Mesothelial cell of epicardium (in vitro differentiated cells): ENCODE measurements at places on chromosomes 3 and 15.
A peak's percentile ranks its signal among the peaks of the same experiment; 100 is the strongest.

- H3K27me3 ChIP-seq, result no peaks in the 10 kb centered on the region
- no peaks in the 10 kb centered on the region for H3K36me3 ChIP-seq
- DNase-seq, result no peak
- H3K4me1 ChIP-seq, result peaks cover 22% of the 10 kb centered on the region
- H3K27ac ChIP-seq, result no peak overlapping the region
- H3K4me3 ChIP-seq, result no peak overlapping the region
Measured at GRCh38 chr3:171346582-171347300, 113.5 kb downstream of the TNIK start.

DNA sequence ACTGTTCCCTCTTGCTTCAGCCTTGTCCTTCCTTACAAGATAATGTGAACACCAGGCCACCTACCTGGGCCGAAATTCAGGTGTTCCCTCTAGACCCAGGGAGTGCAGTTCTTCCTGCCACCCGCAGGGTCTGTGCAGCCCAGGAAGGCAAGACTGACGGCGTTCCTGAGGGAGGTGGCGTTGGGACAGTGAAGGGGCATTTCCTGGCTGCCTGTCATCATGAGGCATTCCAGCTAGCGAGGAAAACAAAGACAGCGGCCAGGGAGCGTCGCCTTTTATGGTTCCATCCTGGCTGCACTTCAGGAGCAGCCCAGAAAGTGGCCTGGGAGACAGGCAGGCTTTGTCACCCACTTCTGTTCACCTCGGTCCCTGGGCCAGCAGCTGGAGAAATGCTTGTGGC, 84.8 kb upstream of the WNT5A start:
- no peaks in the 10 kb centered on the region for H3K27me3 ChIP-seq
- DNase-seq, result no peak
- no peak overlapping the region for H3K4me3 ChIP-seq
- no peaks in the 10 kb centered on the region for H3K36me3 ChIP-seq

DNA sequence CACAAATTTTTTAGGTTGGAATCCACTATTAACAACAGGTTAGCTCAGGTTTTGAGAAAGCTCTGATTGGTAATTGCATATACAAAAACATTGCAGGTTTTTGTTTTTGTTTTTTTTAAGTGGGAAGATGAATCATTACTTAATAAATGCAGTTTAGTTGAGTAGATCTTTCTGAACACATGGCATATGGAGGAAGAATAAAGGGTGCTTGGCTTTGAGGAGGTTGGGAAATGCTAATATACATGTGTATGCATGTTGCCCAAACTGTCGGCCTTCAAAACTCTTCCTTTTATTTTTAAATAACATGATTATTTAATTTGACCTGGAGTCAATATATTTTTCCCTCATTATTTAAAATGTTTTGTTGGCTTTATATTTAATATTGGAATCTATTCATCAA, 32.8 kb downstream of the ZBTB38 start:
- H3K4me3 ChIP-seq, result peak overlapping the region; percentile 71
- peak overlapping the region; percentile 28 for H3K27ac ChIP-seq
- H3K4me1 ChIP-seq, result peaks cover 21% of the 10 kb centered on the region
- no peak for DNase-seq
- no peaks in the 10 kb centered on the region for H3K27me3 ChIP-seq

DNA sequence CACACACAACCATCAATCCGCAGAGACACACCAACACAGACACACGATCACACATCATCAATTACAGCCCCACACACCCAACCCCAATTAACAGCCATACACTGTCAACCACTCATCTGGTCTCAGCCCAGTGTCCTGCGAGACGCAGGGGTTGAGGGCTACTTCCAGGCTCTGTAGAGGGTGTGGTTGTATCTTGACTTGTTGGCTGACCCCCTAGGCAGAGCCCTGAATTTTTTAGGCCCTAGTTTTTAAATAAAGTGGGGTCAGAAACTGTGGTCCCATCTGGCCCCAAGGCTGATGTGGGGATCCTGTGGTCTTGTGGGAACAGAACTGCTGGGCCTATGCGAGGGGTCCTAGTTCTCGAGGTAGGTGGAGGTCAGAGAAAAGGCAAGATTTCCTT, 9.2 kb downstream of the VILL start:
- H3K4me1 ChIP-seq, result peaks cover 20% of the 10 kb centered on the region
- no peak for DNase-seq
- H3K4me3 ChIP-seq, result no peak overlapping the region
- H3K27me3 ChIP-seq, result no peaks in the 10 kb centered on the region
- H3K36me3 ChIP-seq, result peaks cover 1% of the 10 kb centered on the region
